Cerebellar nuclear complex (tissue), 1 donor: ENCODE measurements at places on chromosomes 2 and 18.

- no peak for DNase-seq
Measured at GRCh38 chr2:42170619-42171395, 1.7 kb downstream of the EML4 start.

DNA sequence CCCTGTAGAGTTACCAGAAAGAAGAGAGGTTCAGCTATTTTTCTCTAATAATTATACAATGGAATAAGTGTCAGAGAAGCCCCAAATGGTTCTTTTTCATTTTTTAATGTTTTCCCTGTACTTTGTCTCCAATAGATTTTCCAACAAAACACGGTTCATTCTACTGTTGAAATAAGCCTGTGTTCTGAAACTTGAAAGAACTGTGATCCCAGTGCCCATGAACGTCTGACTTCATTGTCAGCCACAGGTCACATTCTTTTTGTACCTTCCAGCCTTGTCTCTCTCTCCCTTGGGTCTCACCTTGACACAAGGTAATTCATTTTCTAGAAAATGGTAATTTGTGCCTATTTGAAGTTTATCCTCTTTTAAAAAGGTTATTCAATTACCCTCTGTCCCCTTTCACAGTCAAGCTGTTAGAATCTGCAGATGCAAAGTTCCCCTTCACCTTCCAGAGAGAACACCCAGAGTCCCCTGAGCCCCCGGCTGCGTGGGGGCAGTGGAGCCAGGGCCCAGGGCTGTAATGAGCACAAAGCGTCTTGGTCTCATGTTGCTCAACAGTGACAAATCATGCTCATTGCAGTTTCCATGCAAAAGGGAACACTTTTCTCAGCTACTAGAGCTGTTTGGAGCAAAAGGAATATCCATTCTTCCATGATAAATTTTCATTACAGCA, 115.2 kb downstream of the SPHKAP start:
- no peak for DNase-seq

GRCh38 chr18:64333584-64333983, 184.7 kb upstream of the LINC00305 start:
- DNase-seq, result no peak

GRCh38 chr18:13256444-13257305, 38.1 kb downstream of the LDLRAD4 start:
- DNase-seq, result no peak

GRCh38 chr2:766255-766654, 89.0 kb upstream of the TMEM18 start:
- DNase-seq, result no peak

DNA sequence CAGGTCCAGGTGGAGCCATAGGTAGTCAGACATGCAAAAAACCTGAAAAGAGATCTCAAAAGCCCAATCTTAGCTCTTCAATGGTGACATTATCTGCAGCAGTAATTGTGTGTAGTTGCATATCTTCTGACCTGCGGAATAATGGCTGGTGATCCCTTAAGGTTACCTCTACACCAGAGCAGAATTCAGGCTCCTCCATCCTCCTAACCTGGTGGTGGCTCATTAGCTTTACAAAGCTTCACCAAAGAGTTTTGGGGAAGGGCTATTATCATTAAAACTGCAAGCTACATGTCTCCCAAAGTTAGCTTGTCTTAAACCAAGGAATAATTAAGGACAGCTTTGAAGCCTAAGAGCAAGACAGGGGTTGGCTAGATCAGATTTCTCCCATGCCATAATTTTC, 42.6 kb upstream of the CHST9 start:
- no peak for DNase-seq

GRCh38 chr2:16650287-16651249, 15.1 kb downstream of the CYRIA start:
- DNase-seq, result no peak

- no peak for DNase-seq
Measured at GRCh38 chr18:75162467-75162866, 46.5 kb downstream of the PTGR3 start.
